Hindlimb muscle (tissue), 1 donor: ENCODE measurements at places on chromosomes 1 and 21.

- no peak for DNase-seq
Measured at GRCh38 chr1:55235722-55236121, 20.6 kb upstream of the USP24 start.

DNA sequence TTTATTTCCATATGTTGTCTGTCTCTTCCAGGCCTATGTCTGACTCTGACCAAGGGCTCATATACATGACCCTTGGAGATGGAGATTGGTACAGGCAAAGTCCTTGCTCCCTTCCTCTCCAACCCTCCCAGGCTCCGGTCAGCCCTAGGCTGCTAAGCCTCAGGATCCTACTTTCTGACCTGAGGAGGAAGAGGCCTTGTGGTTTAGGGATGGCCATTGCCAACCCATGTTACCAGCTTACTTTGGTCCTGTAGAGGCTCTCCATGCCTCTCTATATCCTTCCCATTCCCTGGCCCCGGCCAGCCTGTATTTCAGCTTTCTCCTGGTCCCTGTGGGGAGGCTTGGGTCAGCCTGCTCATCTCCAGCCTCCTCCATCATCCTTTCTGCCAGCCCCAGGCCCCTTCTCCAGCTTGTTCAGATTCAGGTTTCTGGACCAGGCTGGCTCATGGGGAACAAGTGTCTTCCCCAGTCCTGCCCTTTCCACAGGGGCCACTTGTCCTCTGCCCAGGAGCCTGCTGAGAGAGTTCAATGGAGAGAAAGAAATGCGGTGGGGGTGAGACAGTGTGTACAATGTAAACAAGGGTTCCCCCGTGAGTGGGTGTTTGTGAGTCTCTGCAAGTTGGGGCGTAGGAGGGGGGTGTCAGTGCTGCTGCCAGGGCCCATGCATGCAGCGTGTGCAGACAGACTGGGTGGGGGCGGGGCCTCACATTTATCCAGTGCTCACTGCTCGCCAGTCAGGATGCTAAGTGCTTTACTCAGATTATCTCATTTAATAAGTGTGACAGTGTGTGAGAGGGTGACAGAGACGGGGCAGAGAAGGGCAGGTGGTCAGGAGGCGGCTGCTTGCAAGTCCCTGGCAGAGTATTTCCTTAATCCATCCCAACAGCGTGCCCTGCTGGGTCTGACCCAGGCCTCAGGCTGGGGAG, 31.3 kb upstream of the FOXO6 start:
- DNase-seq, result no peak

- no peak for DNase-seq
Measured at GRCh38 chr1:14716474-14716873, 118.0 kb downstream of the KAZN start.

DNA sequence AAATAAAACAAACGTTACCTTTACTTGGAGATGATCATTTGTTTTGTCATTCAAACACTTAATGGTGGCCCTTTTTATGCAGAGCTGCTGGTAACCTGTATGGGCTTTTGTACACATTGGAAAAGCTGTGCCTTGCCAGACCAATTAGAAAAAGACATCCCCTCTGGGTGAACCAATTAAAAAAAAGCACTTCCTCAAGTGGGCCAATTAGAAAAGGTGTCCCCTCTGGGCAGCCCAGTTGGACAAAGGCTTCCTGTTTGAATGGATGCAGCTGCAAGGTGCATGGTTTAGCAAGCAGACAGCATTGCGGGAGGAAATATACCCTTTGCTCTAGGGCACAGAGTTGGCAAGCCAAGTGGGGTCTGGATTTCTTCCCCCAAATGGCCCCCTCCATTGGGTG, 21.6 kb downstream of the HUNK start:
- no peak for DNase-seq

- no peak for DNase-seq
Measured at GRCh38 chr1:53087332-53088285, 25.6 kb downstream of the PODN start.

GRCh38 chr21:41108668-41109585, 59.0 kb upstream of the BACE2 start:
- no peak for DNase-seq

- no peak for DNase-seq
Measured at GRCh38 chr1:4633346-4633745, 21.1 kb upstream of the AJAP1 start.

DNA sequence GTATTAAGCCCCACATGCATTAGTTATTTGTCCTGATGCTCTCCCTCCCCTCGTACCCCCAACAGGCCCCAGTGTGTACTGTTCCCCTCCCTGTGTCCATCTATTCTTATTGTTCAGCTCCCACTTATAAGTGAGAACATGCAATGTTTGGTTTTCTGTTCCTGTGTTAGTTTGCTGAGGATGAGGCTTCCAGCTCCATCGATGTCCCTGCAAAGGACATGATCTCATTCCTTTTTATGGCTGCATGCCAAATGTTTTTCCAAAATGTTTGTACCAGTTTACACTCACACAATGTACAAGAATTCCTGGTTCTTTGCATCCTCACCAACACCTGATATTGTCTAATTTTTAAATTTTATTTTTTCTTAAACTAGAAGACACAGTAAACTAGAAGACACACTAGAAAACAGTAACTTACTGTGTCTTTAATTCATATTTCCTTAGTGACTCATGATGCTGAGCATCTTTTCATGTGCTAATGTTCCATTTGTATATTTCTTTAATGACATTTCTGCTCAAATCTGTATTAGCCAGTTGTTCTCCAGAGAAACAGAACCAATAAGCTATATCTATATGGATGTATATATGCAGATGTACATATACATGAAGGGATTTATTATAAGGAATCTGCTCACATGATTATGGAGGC, 19.4 kb upstream of the USP1 start:
- DNase-seq, result no peak

DNA sequence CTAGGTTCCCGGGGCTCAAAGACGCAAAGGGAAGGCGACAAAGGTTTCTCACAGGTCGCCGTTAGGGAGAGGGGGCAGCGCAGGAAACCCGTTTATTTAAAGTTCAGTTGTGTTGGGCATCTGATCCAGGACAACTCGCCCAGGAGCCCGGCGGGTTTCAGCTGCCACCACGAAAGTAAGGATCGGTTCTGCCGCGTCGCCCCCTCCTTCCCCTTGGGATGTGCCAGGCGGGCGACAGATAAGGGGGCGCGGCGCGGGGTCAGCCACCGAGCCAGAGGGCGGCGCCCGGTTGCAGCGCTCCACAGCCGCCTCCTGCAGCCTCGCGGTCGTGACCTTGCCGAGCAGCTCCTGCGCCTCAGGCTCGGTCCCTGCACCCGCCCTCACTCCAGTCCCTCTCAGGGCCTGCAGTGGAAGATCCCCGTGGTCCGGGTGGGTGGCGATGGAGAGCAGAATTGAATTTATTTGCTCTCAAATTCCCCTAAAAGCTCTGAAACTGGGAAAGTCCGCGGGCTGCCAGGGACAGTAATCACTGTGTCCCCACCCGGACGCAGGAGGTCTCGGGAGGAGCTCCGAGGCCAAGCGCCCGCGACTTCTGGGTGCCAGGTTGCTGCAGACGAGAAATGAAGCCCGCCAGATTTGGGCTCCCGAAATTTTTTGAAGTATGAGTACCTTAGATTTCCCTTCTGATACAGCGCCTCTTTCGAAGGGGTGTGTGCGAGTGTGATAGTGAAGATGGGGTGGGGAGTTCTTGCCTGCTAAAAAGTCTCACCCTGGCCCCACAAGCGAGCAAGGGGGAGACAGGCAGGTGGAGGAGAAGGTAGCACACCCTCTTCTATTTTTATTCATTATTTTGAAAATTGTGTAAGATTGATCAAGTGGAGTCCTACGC, 28.4 kb upstream of the NFIA start:
- peak; percentile 45 for DNase-seq

- DNase-seq, result no peak
Measured at GRCh38 chr21:32186804-32187203, 92.0 kb downstream of the MIS18A start.

DNA sequence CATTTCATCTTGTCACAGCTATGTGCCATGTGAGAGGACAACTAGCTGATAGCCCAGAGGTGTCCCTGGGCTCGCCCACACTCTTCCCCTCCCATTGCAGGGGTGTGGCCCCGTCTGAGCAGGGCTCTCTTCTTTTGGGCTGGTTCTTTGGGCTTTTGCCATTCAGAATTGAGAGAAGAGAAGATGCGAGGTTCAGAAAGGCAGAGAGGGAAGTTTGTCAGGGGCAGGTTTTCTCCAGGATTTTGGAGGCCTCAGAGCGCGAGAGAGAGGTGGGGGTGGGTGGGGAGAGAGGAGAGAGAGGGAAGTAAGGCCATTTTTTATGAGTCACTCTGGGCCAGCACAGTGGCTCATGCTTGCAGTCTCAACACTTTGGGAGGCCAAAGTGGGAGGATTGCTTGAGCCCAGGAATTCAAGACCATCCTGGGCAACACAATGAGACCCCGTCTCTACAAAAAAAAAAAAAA, 5.2 kb downstream of the IFI6 start:
- no peak for DNase-seq

DNA sequence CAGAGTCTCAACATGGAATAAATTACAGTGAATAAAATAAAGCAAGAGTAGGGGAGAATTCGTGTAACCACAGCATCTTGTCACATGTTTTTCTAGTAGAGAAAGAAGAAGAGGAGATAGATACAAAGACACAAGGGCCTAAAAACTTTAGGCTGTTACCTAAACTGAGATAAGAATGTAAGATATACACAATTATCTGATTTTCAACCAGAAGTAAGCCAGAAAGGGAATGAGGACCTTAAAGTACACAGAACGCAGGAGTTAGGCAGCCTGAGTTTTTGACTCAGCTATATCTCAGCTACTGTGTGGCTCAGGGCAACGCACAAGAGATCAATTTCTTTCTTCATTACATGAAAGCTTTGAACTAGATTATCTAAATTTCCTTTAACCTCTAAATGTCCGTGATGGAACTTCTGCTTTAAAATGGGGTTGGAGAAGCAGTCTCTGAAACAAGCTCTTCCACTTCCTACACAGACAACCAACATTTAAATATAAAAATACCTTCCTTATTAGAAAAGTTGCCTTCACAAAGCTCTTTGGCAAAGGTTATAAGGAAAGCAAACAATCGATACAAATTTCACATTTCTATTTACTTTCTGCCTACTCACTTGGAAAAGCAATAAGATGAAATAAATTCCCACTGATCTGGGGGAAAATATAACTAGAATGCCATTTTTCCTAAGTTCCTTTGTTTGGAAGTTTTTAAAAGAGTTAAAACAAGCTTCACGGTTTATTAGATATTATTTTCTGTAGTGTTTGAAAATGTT, 5.2 kb upstream of the RGS13 start:
- DNase-seq, result no peak

GRCh38 chr1:246510147-246511030, 3.3 kb upstream of the SMYD3 start:
- no peak for DNase-seq

DNA sequence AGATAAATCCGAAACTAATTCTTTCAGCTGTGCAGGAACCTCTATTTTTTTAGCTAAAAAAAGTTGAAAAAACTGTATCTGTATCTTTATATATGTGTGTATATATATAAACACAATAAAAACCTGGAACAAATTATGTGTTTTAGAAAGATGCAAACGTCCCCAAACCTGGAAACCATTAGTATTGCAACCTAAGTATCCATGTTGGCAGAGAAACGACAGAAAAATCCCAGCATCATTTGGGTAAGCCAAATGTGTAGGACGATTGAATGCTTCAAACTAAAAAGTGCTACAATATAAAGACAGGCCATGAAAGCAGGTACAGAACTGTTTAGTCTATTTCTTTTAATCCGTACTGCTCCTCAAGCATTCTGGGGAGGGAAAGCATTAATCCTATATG, 87.9 kb downstream of the AHCTF1 start:
- DNase-seq, result peak; percentile 23

GRCh38 chr1:11704691-11705475, 13.4 kb downstream of the DRAXIN start:
- DNase-seq, result no peak

DNA sequence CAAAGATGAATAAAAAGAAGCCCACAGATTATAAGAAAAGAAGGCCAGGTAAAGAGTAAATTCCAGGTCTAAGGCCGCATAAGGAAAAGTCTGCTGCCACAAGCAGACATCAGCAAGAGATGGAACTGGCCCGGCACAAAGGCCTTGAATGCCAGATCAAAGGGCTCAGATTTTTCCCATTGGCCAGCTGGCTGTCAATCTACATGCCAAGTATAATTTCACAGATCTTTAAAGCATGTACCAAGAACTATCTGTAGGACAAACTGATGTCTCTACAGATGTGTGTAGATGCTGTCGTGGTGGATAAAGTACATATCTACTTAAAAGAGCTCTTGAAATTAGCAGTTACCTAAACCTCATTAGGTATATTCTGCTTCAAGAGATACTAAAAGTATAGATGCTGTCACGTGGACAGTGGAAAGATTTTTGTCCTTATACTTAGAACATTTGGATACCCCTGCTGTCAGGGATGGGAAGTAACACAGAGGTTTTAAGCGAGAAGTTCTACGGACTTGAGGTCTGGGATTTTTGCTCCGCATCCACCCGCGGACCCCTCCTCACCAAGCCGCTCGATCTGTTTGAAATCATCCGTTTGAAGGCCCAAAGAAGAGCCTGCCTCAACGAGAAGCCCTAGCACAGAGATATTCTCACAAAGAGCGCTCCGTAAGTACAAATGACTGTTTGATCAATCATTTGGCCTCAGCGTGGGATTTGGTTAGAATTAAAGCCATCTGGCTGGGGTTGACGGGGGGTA, 10.1 kb downstream of the GLIS1 start:
- no peak for DNase-seq

DNA sequence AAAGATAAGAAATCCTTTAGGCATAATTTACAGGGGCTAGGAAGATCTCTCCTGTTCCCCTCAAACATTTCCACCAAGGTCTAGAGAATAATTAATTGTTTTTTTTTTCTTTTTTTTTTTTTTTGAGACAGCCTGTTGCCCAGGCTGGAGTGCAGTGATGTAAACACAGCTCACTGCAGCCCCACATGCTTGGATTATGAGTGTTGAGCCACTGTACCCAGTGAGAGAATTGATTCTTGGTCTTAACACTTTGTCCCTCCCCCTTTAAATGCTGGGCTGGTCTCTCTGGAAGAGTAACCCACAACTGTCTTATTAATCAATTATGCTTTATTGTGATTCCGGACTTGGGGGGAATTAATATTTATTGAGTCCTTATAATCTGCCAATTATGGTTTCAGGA, 33.4 kb downstream of the ATF3 start:
- DNase-seq, result no peak

- DNase-seq, result no peak
Measured at GRCh38 chr1:236033336-236033735, 31.6 kb downstream of the NID1 start.

GRCh38 chr1:37391211-37392011, 83.0 kb upstream of the ZC3H12A start:
- DNase-seq, result no peak
